ENCODE measurements at places on chromosomes 12 and 14. TPM values are rescaled to one million over a fixed set of nuclear protein-coding genes. Genes with fewer than 3 reads are reported as not detected.

- no peak for DNase-seq
- H3K4me1 ChIP-seq = no peaks in the 10 kb centered on the region
- no peak overlapping the region for H3K4me3 ChIP-seq
- H3K36me3 ChIP-seq = peaks cover 14% of the 10 kb centered on the region
- no peaks in the 10 kb centered on the region for H3K27me3 ChIP-seq
- H3K27ac ChIP-seq = no peak overlapping the region
Measured at GRCh38 chr12:1747609-1748008, 56.7 kb downstream of the ADIPOR2 start.

DNA sequence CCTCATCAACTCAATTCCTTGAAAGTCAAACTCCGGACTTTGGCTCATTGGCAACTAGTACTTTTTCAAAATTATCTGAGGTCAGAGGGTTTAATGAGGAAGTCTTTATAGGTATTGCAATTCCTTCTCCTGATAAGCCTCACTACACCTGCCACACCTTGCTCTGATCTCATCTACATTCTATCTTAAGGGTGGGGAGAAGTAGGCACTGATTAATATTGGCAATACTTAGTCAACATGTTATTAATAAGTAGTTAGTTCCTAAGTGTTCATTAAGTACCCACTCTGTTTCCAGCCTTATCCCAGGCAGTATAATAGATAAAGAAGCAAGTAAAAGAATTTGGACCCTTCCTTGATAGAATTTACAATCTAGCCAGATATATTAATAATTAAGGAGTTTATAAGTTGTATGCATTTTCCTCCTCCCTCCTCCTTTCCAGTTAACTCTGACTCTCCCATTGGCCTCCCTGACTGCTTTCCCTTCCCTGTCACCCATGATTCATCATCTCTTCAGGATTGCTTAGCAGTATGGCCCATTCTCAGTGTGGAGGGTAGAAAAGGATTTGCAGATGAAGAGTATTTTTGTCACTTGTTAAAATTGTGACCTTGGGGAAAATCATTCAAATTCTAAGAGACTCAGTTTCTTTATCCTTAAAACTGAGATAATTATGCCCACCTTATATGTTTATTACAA, 231.0 kb upstream of the ATP2B1 start:
- no peaks in the 10 kb centered on the region for H3K27me3 ChIP-seq
- H3K27ac ChIP-seq = no peak overlapping the region
- H3K4me3 ChIP-seq = no peak overlapping the region
- DNase-seq = no peak

DNA sequence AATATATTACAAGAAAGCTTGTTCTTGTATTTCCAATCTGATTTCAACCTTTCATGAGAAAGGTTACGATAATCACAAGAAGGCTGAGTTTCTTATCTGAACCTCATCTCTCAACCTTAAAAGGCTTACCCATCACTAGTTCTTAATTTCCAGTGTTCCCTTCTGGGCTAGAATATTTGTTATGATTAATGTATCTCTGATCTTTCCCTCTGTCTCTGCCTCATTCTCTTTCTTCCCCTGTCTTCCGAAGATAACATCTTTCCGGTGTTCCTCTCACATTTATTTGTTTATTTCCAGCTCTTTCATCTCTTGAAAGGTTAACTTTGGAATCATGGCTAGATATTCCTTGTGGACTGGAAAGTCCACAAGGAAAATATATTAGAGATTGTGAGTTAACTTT, 255.9 kb downstream of the SLC6A15 start:
- no peaks in the 10 kb centered on the region for H3K36me3 ChIP-seq
- H3K27ac ChIP-seq = no peak overlapping the region
- H3K4me3 ChIP-seq = no peak overlapping the region
- no peaks in the 10 kb centered on the region for H3K27me3 ChIP-seq
- no peaks in the 10 kb centered on the region for H3K4me1 ChIP-seq

- no peaks in the 10 kb centered on the region for H3K27me3 ChIP-seq
- H3K27ac ChIP-seq = no peak overlapping the region
- H3K4me3 ChIP-seq = no peak overlapping the region
- no peak for DNase-seq
- H3K4me1 ChIP-seq = no peaks in the 10 kb centered on the region
Measured at GRCh38 chr14:80491650-80492049, 280.3 kb upstream of the DIO2 start.

DNA sequence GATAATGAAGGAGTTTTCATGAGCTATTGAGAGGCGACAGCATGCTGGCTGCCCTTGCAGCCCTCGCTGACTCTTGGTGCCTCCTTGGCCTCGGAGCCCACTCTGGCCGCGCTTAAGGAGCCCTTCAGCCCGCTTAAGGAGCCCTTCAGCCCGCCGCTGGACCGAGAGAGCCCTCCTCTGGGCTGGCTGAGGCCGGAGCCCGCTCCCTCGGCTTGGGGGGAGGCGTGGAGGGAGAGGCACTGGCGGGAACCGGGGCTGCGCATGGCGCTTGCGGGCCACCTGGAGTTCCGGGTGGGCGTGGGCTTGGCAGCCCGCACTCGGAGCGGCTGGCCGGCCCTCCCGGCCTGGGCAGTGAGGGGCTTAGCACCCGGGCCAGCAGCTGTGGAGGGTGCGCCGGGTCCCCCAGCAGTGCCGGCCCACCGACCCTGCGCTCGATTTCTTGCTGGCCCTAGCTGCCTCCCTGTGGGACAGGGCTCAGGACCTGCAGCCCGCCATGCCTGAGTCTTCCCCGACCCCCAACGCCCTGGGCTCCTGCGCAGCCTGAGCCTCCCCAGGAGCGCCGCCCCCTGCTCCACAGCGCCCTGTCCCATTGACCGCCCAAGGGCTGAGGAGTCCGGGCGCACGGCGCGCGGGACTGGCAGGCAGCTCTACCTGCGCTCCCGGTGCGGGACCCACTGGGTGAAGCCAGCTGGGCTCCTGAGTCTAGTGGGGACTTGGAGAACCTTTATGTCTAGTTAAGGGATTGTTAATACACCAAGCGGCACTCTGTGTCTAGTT, 20.1 kb upstream of the PAWR start:
- no peak for DNase-seq
- H3K4me1 ChIP-seq = no peaks in the 10 kb centered on the region
- no peaks in the 10 kb centered on the region for H3K36me3 ChIP-seq
- no peak overlapping the region for H3K4me3 ChIP-seq

DNA sequence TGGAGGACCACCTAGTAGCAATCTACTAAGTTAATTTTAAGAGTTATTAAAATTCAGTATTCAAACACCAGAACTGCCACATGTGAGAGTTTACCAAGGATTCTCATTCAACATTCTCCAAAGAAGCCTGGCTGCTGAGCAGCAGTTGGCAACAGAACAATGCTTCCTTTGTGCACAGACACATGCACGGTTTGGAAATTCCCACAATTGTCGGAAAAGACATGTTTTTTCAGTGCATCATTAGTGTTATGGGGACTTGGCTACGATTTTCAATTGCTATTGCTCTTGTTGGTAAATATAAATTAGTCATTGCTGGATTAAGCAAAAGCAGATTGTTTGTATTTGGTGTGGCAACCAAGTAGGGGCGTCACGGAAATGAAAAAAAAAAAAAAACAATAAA, 22.2 kb downstream of the ST8SIA1 start:
- no peaks in the 10 kb centered on the region for H3K36me3 ChIP-seq
- H3K27me3 ChIP-seq = peaks cover 3% of the 10 kb centered on the region
- no peak overlapping the region for H3K27ac ChIP-seq
- no peak overlapping the region for H3K4me3 ChIP-seq
- H3K4me1 ChIP-seq = no peaks in the 10 kb centered on the region
- no peak for DNase-seq

The CLMN gene
- 1.4 TPM for polyA plus RNA-seq

The PTCSC3 gene
- not detected for polyA plus RNA-seq

The PMEL gene
- 2.7 TPM for polyA plus RNA-seq

GRCh38 chr14:93305725-93306418, 27.0 kb downstream of the BTBD7 start:
- no peak overlapping the region for H3K4me3 ChIP-seq
- H3K4me1 ChIP-seq = peaks cover 7% of the 10 kb centered on the region
- DNase-seq = no peak
- no peaks in the 10 kb centered on the region for H3K27me3 ChIP-seq
- no peak overlapping the region for H3K27ac ChIP-seq

The KRT73 gene
- polyA plus RNA-seq = not detected

The MRPL42 gene
- 39.5 TPM for polyA plus RNA-seq

GRCh38 chr12:131226345-131227265, 272.9 kb downstream of the ADGRD1 start:
- H3K36me3 ChIP-seq = no peaks in the 10 kb centered on the region
- H3K4me3 ChIP-seq = no peak overlapping the region
- H3K27ac ChIP-seq = no peak overlapping the region
- no peaks in the 10 kb centered on the region for H3K27me3 ChIP-seq
